ENCODE measurements at places on chromosomes 7 and 10.

GRCh38 chr10:30931094-30931493 is 100.6 kb downstream of the ZNF438 start:
- DNase-seq = no peak

GRCh38 chr7:139427029-139427420 is 56.4 kb downstream of the KLRG2 start:
- DNase-seq = no peak

- no peak for DNase-seq
These were observed 851.3 kb upstream of the POM121L12 start for GRCh38 chr7:52184006-52184703.

GRCh38 chr7:112995059-112995824 is 91.4 kb downstream of the GPR85 start:
- DNase-seq = no peak

DNA sequence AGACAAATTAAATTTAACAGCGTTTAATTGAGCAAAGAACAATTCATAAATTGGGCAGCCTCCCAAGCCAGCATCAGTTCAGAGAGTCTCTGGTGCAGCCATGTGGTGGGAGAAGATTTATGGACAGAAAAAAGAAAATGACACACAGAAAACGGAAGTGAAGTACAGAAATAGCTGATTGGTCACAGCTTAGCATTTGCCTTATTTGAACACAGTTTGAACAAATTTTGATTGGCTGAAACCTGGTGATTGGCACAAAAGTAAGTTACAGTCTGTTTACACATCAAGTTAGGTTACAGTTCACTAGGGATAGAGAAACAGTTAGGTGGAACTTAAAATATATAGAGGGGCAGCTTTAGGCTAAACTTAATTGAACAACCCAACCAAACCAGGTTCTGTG is 720.1 kb downstream of the TYW1 start:
- peak; percentile 29 for DNase-seq

DNA sequence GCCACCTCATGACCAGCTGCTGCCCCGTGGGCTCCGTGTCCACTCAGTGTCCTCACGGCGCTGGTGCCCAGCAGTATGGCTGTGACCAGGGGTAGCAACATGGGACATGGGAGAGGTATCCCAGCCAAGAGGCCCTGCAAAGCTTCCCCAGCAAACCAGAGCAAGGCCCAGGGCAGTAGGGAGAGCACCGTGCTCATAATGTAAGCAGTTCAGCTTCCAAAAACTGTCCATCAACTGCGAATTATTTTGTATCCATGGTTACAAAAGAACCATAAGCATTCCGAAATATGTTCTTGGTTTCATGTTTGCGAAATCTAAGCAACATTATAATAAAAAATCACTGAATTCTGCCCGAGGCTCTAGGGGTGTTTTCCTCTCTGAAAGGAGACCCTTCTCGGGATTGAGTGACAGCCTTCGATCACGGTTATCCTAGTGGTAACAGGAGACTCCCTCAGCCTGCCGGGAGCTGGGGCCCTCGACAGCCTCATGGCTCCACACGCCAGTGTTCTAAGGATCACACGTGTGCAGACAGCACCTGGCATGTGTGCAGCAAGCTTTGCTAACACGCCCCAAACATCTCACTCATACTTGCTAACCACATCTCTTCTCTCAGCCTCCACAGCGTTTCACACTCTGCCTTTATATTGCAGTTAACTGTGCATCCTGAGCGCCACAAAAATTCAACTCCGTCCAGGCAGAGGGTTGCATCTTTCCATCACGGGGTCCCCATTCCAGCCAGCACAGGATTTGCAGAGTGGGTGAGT is 117.6 kb downstream of the DIP2C start:
- no peak for DNase-seq

GRCh38 chr10:133318494-133319127 is 9.9 kb downstream of the ZNF511 start:
- DNase-seq = peak; percentile 84

DNA sequence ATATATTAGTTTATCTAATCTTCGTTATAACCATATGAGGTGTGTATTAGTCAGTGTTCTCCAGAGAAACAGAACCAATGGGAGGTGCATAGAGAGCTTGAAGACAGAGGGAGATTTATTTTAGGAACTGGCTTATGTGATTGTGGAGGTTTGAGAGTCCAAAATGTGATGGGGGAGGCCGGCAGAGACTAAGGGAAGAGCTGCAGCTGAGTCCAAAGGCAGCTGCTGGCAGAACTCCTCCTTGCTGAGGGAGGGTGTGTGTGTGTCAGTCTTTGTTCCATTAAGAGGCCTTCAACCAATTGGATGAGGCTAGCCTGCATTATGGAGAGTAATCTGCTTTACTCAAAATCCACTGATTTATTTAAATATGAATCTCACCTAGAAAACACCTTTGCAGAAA is 165.1 kb downstream of the SH3PXD2A start:
- DNase-seq = no peak

GRCh38 chr10:121813857-121814256 is 114.0 kb downstream of the ATE1 start:
- DNase-seq = no peak

- no peak for DNase-seq
These were observed 401.1 kb upstream of the NFE2L3 start for GRCh38 chr7:25750744-25751508.

All from A549 (cell line).